Fibroblast of pulmonary artery (primary cell): ENCODE measurements at places on chromosomes 5 and 9.

DNA sequence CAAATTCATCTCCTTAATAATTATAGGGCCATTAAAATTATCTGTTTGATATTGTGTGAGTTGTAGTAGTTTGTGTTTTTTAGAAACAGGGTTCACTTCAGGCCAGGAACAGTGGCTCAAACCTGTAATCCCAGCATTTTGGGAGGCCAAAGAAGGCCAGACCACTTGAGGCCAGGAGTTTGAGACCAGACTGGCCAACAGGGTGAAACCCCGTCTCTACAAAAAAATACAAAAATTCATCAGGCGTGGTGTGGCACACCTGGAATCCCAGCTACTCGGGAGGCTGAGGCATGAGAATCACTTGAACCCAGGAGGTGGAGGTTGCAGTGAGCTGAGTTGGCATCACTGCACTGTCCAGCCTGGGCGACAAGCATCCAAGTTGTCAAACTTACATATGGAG, 57.0 kb downstream of the IARS1 start:
- DNase-seq, result no peak

DNA sequence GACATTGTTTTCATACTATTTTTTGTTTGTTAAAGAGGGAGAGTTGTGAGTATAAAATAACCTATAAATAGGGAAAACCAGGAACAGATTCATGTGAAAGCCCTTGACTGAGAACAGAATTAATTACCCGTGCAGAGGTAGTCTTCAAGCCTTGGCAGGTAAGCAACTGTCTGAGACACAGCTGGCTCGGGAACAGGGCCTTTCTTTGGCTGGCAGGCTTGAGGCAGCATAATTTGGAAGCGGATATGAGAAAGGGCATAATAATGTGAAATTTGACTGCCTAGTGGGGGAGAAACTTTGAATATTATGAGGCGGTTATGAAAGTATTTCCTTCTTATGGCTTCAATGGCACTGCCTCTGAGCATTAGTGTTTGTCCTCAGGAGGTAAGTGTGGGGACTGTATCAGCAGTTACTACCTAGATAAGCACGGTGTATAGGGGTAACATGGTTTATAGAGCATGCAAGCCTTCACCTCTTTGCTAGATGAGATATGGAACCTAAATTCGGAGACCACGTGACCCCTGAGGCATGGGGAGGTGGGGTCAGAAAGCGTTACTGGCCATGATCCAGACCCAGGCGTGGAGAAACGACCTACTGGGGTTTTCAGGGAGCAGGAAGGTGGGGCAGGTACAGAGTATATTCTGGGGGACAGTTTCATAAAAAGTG, 210.2 kb upstream of the GAS1 start:
- peak; percentile 8 for DNase-seq

- DNase-seq, result peak; percentile 94
These were observed at the start of gene RCL1 for GRCh38 chr9:4792572-4793458. RCL1 (plus strand) TSS chr9:4792944; CDS start chr9:4793092, 148 bp downstream.

GRCh38 chr5:149747833-149748366, 17.8 kb downstream of the PPARGC1B start:
- DNase-seq, result no peak

DNA sequence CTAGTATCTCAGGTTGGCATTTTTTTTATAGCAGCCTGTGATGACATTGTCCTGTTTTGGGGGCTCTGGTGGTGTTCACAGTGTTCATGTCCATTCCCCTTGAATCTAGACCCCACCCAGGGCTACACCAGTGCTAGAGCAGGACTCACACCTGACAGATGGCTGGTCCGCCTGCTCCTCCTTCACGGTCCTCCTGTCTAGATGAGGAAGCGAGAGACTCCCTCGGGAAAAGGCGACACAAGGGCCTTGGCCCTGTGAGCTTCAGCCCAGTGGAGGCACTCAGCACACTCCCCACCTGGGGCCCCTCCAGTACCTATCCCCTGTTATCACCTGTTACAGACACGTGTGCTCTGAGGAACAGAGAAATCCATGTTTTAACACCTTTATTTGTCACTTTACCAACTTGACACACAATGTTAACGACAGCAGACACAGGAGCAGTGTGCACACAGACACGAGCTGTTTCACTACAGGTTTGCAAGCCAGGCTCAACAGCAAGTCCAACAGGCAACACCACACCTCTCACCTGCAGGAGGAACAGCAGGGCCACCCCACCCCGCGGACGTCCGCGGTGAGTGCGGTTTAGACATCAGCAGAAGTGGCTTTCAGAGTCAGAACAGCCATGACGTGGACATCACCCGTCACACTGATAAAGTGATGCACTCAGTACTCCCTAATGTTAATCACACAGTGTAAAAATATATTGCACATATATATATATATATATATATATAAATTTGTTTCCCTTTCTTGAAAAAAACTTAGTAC, 33.5 kb downstream of the TPPP start:
- DNase-seq, result no peak

DNA sequence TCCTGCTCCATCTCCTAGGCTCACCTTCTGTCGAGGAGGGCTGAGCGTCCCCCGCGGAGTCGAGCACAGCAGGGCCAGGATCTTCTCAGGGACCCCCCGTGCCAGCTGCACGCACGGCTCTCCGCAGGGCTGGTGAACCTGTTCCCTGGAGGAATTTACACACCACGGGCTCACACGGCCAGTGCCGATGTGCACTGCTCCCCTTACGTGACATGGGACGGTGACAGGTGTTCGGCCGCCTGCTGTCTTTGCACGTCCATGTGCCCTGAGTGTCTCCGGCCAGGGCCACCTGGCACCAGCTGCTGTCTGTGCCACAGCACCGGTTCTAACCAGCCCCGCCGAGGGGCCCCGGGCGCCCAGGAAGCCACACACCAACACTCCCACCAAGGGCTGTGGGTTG, 8.7 kb upstream of the AGPAT2 start:
- no peak for DNase-seq

DNA sequence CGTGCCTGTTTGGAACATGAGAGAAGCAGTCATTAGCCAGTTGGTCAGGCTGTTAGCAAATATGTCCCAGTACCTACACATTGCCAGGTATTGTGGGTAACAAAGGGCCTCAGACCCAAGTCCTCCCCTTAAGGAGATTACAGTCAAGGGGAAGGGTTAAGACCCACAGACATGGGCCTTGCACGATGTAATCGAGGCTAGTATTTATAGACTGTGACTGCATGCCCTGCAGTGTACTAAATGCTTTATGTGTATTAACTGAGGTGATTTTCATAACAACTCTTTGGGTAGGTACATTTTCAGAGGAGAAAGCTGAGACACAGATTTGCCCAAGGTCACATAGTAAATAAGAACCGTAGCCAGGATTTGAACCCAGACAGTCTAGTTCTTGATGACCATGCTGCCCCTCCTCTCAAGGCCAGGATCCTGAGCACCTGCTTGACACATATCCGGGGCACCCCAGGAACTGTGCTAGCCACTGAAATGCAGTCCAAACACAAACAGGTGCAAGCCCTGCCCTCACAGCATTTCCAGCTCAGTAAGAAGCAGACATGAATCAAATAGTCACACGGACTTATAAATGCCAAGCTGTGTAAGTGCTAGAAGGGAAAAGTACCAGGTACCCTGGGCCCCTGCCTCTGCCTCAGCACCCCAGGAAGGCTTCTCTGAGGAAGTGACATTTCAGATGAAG, 32.0 kb upstream of the GRPEL2 start:
- DNase-seq, result no peak

DNA sequence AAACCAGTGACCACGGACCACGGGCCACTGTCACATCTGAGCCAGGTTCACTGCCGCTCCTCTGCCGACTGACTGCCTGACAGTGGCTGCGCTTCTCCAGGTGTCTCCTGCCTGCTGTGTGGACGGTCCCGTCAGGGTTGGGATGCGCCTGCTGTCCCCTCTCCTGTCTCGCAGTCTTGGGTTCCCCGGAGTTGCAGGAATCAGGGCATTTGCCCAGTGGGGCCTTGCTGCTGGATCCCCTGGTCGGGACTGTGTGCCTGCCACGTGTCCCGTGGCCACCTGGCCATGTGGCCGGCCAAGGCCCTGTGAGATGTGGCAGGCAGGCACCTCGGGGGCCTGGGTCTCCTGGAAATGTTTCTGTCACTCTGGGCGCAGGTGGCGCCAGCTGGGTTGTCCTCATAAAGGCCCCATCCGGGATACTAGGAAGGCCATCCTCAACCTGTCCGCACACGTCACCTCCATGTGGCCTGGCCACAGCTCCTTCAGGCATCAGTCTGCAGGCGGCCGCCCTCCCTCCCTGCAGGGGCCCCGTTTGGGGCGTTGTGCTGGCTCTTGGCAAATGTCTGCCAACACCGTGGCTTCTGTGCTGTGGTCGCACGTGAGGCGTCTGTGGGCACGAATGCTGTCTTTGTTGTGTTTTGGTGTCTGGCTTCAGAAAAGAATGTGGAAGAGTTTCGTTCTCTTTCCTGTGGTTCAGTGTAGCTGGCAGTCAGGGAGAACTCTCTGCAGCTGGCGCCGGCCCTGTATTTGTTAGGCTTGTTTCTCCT, 6.4 kb upstream of the TOR4A start:
- DNase-seq, result no peak

- DNase-seq, result peak; percentile 18
These were observed 590 bp downstream of the RASGRF2 start for GRCh38 chr5:80960531-80961375.

DNA sequence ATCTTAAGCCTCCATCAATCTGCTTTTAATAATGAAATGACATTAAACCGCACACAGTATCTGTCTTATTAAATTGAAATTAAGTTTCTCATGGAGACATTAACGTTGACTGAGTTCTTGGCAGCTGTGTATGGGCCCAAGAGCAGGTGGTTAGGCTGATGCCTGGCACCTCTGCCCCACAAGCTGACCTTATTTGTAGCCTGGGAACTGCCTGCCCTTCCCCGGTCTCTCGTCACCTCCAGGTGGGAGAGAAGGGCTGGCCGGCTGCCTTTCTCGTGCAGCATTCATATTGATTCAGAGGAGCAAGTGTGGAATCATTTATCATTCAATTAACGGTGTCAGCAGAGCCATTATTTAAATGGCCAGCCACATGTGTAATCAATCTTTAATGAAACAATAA, 53.0 kb upstream of the FCN1 start:
- no peak for DNase-seq

DNA sequence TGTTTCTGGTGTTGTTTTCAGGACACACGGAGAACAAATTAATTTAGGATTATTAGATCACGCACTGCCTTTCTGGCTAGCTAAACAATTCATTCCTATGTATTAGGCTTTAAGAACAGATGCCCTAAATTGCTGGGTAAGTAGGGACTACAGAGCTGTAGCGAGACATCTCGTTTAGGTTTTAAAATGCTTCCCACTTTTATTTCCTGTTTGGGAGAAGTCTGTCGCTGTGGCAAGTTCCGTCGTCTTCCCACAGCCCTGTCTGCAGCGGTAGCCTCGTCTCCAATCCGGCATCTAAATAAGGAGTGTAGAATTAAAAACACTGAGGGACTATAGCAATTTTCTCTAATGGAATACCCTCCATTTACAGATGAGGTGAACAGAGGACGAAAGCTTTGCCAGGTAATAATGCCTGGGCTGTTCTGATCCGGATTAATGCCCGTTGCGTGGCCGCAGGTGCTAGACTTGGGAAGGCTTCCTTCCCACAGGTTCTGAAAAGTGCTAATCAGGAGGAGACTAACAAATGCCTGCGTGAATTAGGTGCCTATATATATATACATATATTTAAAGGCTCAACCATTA, 1.3 kb upstream of the TRIM36 start:
- no peak for DNase-seq

- peak; percentile 21 for DNase-seq
These were observed 602.9 kb upstream of the WWC1 start for GRCh38 chr5:167688341-167689130.

GRCh38 chr5:134095887-134096589, 18.4 kb upstream of the TCF7 start:
- peak; percentile 60 for DNase-seq

GRCh38 chr5:106306313-106307028, 1364.3 kb downstream of the EFNA5 start:
- DNase-seq, result no peak

DNA sequence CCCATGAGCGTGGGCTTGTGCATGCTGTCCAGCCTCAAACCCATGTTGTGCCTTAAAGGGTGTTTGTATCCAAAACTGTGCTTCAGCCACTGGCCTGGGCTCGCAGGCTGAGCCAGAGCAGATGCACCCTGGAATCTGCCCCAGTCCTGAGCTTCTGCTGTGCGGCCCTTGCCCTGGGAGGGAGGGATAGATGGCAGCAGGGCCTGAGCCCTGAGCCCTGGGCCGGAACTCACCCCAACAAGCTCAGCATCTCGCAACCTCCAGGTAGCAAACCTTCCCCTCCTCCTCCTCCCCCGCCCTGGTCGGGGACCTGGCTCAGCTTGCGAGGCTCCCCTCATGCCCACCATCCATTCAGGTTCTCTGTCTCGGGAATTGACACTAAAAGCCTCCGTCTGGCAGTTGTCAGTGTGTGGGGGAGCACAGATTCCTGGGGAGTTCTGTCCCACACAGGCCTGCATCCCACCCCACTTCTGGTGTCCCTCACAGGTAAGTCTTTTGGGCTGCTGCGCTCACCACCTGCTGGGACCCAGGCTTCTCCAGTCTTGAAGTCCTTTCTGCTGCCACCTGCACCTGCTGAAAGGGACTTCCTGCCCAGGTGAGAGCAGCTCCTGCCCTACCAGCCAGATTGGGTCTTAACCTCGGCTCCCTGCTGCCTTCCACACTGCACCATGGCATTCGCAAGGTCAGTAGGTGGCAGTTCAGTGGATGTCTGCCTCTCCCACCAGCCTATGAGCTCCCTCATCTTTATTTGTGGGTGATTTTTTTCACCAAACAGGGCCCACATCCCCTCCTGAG, 55.2 kb upstream of the OLFM1 start:
- no peak for DNase-seq

GRCh38 chr9:27701587-27701986, 128.3 kb upstream of the C9orf72 start:
- peak; percentile 70 for DNase-seq

DNA sequence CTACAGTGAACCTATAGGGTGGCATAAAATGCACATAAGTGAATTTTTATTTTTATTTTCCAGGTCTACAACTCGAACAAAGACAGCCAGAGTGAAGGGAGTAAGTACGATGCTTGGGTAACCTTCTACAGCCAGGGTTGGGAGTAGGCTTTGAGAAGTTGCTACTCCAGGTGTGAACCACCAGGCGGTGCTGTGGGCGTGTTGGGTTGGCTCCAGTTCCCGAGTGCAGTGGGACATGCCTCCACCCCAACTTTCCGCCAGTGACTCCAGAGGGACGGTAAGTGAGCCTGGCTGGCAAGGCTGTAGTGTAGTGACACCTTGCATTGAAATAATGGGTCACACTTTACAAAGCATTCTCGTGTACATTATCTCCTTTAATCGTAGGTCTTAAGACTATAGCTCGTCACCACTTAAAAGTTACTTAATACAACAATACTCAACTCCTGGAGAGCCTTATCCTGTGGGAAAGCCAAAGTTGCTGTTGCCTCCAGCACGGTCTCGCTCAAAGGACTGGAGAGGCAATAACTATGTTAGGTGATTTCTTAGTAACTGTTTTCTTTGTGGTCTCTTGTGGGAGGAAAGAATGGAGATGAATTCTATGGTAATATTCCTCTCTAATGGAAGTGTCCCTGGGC, 244.0 kb downstream of the ARHGAP26 start:
- no peak for DNase-seq

- peak; percentile 98 for DNase-seq
These were observed at the start of gene PCDHGA12 for GRCh38 chr5:141430332-141431113. PCDHGA12 (plus strand) TSS chr5:141430507; CDS start chr5:141430760, 253 bp downstream.

GRCh38 chr9:13983607-13984006, 330.3 kb downstream of the NFIB start:
- DNase-seq, result no peak
